T-cell (primary cell): ENCODE measurements at places on chromosomes 16 and 17.
A peak's percentile ranks its signal among the peaks of the same experiment; 100 is the strongest.

DNA sequence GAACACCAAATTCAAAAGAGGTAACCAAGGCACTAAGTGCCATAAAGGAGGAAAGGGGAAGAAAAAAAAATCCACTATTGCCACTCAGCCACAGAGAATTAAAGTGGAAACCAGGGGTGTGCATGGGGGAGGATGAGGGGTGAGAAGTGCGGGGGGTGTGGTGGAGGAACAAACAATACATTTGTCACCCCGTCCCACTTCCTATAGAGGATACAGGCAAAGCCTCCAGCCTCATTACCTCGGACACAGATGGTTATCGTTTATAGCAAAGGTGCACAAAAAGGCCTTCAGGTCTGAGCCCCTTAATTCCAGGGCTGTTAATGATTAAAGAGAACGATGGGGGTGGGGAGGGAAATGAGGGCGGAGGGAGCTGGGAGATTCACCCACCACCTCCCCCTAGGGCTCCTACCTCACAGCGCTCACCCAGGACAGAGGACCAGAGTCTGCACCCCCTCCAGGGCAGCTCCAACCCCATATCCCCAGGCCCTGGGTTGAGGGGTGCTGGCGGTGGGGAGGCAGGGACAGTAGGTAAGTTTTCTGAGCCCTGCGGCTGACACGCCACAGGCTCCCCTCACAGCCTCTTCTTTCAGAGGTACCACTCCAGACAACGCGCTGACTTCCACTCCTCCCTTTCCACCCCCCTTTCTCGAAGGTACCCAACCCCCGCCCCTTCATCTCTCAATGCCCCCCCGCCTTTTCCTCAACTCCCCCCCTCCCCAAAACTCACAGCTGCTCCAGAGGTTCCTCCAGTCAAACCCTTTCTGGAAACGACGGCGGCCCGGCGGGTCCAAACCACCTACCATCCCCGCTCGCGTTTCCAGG is 470 bp downstream of the DCUN1D3 start:
- no peak for DNase-seq

GRCh38 chr16:80599466-80599865 is 58.7 kb downstream of the DYNLRB2 start:
- DNase-seq: no peak

GRCh38 chr16:14356064-14356463 is 274.0 kb downstream of the PARN start:
- DNase-seq: no peak

DNA sequence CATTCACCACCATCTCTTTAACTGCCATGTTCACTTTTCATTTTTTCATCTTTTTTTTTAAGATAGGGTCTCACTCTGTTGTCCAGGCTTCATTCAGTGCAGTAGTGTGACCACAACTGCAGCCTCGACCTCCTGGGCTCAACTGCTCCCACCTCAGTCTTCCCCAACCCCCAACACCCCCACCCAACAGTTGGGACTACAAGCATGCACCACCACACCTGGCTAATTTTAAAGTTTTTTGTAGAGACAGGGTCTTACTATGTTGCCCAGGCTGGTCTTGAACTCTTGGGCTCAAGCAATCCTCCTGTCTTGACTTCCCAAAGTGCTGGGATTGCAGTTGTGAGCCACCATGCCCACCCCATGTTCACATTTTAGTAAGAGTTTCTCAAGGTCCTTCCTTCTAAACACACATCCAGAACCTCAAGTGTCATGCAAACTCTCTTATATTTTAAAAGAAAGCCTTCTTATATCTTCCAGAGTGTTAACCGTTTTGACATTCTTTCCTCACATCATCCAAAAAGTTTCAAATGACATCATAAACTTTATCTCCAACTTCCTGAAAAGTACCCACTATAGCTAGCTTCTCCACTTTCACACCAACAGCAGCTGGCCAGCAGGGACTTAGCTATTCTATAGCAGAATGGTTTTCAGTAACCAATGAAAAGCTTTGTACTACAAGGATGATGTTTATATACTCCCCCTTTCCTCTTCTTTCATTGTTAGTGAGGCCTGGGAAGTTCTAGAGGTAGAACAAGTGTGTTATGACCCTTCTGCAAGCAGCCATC is 49.3 kb downstream of the TRAF4 start:
- DNase-seq: no peak

GRCh38 chr16:69186642-69187445 is at the start of gene SNTB2:
Gene SNTB2, plus strand, starts transcription at chr16:69187164. Its CDS starts 3 bp downstream, at chr16:69187167.
- DNase-seq: peak; percentile 74

- no peak for DNase-seq
Observed at GRCh38 chr16:74623214-74623838, 16.4 kb upstream of the GLG1 start.

DNA sequence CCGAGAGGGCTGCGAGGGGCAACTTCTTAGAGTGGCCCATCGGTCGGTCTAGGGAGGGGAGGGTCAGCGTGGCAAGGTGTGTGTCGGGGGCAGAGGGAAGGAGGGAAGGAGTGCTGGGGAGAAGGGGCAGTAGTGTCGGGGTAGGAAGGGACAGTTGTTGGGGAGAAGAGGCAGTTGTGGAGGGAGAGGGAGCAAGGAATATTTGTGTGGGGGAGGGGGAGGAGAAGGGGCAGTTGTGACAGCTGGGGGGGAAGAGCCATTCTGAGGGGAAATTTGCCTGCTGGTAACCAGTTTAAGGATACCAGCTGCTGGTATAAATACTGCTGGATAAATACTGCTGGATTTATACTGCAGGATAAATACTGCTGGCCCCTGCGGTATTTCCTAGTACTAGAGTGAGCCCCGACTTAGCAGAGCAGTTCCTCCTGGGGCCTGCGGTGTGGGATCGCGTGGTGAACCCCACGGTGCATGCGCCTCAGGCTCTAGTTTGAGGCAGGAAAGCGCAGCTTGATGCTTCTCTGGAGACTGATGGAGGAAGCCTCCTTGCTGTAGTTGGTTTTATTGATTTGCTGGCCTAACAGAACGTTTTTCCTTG is 309 bp downstream of the DNAH2 start:
- peak; percentile 40 for DNase-seq

GRCh38 chr17:32444301-32445073 is at the start of gene PSMD11:
Gene PSMD11, plus strand, starts transcription at chr17:32444510. Its CDS starts 14 bp downstream, at chr17:32444524.
- DNase-seq: peak; percentile 99

DNA sequence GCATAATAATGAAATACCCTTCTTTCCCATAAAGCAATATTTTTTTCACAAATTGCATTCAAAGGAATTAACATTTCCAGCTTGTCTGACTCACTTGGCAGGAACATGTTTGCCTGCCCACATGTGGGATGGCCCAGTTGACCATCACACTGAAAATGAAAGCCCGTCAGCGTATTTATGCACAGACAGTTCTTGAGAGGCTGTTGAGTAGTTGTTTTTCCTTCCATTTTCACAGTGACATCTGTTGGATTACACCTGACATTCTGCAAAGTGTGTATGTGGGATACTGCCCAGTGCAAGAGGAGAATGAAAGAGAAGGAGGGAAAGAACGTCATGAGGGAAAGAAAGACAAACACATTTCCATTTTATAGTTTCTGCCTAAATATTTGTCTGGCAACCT is 29.7 kb downstream of the HS3ST4 start:
- DNase-seq: no peak

- DNase-seq: no peak
Observed at GRCh38 chr16:87376660-87377059, 6.9 kb downstream of the FBXO31 start.

GRCh38 chr16:49194537-49195236 is 87.0 kb downstream of the CBLN1 start:
- DNase-seq: no peak

- no peak for DNase-seq
Observed at GRCh38 chr17:4766723-4767122, 5.0 kb upstream of the TM4SF5 start.

GRCh38 chr16:12054396-12054795 is 77.9 kb downstream of the SNX29 start:
- no peak for DNase-seq

- DNase-seq: peak; percentile 96
Observed at GRCh38 chr17:45225964-45226530, 4.4 kb downstream of the FMNL1 start.

- no peak for DNase-seq
Observed at GRCh38 chr17:27633312-27634025, 2.5 kb downstream of the LGALS9 start.
